ENCODE measurements at places on chromosomes 12 and 14.

GRCh38 chr14:100546051-100546443, 41.2 kb downstream of the BEGAIN start:
- no peak for DNase-seq

GRCh38 chr12:70197345-70197744, 45.9 kb upstream of the CNOT2 start:
- no peak for DNase-seq

DNA sequence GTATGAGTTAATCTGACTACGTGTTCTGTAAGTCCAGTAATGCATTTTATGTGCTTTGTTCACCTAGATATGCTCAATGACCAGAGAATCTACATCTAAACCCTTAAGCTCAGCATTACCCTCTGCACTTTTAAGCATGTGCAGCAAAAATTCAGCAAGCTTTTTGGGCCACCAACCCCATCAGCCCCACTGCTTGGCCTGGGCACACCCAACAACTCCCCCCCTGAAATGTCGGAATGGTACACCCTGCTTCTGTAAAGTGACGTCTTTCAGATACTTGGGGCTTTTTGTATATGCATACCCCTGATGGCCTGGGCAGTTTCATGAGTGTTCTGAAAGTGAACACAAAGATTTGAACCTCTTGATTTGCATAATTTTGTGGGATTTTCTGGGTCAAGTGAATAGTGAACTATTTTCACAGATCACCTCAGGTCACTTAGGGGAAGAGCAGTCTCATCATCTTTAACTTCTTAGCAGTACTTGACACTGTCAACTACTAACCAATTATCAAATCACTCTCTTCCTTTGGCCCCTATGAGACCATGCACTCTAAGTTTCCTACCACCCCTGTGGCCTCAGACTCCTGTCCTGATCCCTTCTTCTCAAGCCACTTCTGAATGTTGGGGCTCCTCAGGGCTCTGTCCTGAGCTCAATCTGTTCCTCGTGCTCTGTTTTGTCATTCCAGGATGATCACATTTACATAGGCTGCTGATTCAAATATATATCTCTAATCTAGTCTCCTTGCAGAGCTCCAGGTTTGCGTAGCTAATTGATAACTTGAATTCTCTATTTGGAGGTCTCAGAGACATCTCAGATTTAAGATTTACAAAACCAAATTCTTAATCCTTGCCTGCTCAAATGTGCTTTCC, 36.3 kb upstream of the PPM1A start:
- no peak for DNase-seq

DNA sequence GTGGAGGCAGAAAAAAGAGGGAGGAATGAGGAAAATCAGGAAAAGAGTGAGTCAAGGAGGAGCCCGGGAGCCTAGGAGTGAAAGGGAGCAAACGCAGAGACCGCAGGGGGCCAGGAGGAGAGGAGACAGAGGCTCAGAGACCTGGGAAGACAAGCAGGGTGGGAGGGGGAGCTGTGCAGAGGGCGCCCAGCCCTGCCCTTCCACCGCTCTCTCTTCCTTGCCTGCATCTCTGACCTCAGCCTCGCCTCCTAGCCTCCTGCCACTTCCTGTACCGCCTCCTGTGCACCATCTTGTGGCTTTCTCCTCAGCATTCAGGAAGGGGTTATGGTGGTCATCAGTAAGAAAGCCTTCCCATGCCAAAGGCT, 1.3 kb downstream of the CLSTN3 start:
- DNase-seq = peak; percentile 8
